ENCODE measurements at places on chromosomes 6 and 20.

- DNase-seq = no peak
Observed at GRCh38 chr6:149843051-149843633, 21.0 kb downstream of the LRP11 start.

DNA sequence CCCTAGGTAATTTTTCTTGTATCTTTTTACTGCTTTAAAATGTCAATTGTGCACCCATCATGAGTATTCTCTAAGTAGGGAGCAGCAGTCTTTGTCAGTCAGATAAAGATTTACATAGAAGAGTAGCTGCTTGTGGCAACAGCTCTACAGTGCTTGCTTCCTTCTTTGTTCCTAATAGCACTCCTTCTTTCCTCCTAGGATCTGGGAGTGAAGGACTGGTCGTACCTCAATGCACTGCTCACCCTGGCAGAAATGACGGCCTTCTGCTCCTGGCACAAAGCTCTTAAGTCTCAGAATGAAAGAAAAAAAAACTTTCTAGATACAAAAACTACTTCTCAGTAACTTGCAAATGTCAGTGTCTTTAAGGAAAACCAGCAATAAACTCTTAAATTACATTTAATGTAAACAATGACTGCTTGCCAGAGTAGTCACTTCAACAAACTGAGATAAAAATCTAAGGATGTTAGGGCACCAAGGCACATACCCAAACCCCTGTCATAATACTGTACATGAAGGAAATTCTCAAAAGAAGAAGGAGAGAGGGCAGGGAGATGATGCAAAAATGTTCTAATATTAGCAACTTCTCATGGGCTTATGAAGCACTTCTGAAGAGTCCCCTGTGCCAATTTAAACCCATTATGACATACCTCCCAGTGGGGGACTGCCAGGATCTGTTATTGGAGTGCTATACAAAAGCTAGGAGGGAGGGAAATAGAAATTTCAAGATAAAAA, 34.0 kb downstream of the NCOA6 start:
- DNase-seq = peak; percentile 86

- no peak for DNase-seq
Observed at GRCh38 chr6:9511157-9511556, 903.7 kb downstream of the TFAP2A start.

DNA sequence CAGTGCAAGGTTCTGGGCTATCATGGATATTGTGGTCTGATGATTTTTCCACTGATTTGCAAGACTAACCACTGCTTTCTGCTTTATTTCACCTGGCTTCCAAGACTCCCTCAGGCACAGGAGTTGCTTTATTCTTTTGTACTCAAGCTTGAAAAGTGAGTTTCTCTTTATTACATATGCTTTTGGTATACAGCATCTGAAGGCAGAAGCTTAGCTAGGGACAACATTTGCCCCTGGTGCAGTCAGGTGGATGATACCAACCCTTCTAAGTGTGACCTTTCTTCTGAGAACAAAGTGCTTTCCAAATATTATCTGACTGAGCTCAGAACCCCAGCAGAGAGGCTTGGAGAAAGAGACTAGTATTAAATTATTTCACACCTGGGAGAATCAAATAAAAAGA, 94.0 kb upstream of the PHACTR1 start:
- DNase-seq = no peak

GRCh38 chr20:4216142-4216735, 200.9 kb upstream of the RNF24 start:
- peak; percentile 79 for DNase-seq

GRCh38 chr6:83314693-83315092, 116.2 kb downstream of the ME1 start:
- DNase-seq = no peak

DNA sequence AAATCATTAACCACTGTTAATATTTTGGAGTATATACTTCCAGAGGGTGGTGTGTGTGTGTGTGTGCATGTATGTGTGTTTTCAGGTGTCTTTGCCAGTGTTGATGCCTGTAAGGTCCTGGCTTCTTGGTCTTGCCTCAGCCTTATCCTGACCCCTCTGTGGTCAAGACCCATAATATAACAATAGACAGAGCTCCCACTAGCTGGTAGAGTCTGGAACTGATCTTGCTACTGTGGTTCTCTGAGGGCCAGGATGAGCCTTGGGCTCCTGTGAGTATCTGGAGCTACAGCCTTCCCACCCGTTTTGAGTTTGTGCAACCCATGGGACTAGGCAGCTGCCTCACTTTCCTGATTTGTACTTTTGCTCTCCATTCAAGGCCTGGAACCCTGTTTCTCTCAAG, 191.0 kb downstream of the IBTK start:
- DNase-seq = no peak

DNA sequence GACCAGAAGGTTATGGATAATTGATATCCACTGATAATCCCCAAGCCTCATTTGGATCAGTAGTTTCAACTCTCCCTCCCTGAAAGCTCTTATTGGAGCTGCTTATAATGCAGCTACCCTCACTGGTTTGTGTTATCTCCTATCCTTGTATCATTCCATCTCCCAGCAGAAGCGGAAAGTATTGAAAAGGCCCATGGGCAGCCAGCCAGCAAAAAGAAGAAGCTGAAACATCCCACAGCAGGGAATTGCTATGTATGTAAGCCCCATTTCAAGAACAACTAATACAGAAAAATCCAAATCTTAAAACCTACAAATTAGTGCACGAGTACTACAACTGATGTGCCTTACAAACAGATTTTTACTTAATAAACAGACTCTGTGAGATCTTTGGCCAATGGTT, 269.0 kb upstream of the ECI2 start:
- DNase-seq = peak; percentile 23

- no peak for DNase-seq
Observed at GRCh38 chr20:45318948-45319347, 10.8 kb upstream of the MATN4 start.

- peak; percentile 44 for DNase-seq
Observed at GRCh38 chr20:25058051-25058846, at the start of gene ACSS1. TSS of gene ACSS1 (minus strand) at chr20:25058139. CDS start at chr20:25058102, 37 bp downstream.

DNA sequence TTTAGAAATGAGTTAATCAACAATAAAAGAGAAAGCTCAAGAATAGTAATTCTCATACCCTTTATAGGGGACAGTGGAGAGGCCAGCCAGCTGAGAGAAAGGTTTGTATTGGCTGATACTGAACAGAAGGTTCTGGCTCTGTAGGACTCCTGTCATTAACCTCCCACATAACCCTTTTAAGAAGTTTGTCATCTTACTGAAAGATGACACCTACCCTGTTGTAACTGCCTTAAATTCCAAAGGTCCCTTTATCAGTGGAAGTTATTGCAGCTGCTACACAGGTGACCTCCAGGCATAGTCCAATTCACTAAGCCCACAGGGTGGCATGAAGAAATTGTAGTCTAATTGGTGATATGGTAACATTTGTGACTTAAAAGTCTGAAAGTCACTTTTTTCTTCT, 790.1 kb downstream of the TENT5A start:
- DNase-seq = no peak

GRCh38 chr6:72675396-72675795, 53.5 kb downstream of the KCNQ5 start:
- DNase-seq = peak; percentile 47

DNA sequence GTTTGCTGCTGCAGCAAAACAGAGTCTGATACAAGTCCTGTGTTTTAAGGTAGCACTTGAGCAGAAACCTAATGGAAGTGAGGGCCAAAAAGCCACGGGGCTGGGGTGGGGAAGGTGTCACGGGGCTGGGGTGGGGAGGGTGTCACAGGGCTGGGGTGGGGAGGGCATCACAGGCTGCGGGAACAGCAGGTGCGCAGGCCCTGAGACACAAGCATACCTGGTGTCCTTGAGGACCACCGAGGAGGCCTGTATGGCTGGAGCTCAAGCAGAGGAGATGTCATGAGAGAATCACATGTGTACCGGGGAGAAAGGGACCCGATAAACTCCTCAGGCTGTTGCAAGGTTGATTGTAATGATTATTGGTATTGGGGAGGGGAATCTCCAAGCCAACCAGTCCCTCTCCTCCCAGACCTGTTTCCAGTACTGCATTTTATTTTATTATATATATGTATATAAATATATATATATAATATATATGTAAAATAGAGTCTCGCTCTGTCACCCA, 13.6 kb upstream of the SPO11 start:
- no peak for DNase-seq

DNA sequence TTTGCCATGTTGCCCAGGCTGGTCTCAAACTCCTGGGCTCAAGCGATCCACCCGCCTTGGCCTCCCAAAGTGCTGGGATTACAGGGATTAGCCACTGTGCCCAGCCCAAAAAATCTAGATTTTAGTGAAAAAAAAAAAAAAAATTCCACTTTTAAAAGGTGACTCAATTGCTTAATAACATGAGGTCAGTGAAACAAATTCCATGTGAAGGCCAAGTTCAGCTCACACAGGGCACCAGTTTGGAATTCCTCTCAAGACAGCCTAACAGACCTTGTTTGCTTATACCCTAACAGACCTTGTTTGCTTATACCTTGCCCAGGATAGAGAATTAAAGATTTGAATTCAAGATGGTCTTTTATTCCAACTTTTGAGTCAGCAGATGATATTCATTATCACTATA, 5.1 kb downstream of the RRBP1 start:
- DNase-seq = no peak

DNA sequence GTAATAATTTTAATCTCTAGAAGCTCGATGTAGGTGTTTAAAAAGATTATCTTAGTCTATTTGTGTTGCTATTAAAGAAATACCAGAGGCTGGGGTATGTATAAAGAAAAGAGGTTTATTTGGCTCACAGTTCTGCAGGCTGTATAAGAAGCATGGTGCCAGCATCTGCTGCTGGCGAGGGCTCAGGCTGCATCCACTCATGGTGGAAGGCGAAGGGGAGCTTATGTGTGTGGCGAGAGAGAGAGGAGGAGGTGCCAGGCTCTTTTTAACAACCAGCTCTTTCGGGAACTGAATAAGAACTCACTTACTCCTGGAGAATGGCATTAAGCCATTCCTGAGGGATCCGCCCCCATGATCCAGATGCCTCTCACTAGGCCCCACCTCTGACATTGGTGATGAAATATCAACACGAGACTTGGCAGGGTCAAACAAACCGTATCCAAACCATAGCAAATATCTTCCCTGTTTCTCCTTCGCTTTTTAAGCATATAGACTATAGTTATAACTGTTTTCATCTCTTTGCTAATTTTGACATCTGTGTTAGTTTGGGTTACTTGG, 24.5 kb downstream of the CHMP4B start:
- DNase-seq = no peak

DNA sequence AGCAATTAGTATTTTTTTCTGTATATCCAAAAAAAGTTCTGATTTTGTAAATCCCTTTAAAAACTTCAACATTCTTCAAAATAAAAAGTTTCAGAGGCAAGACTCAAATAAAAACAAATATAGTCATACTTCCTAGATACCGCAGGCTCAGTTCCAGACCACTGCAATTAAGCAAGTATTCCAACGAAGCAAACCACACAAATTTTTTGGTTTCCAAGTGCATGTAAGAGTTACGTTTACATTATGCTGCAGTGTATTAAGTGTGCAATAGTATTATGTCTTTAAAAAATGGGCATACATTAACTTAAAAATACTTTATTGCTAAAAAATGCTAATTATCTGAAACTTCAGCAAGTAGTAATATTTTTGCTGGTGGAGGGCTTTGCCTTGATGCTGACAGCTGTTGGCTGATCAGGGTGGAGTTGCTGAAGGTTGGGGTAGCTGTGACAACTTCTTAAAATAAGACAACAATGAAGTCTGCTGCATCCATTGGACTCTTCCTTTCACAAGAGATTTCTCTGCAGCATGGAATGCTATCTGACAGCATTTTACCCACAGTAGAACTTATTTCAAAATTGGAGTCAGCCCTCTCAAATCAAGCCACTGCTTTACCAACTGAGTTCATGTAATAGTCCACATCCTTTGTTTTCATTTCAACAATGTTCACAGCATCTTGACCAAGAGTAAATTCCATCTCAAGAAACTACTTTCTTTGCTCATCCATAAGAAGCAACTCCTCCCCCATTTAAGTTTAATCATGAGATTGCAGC, 46.0 kb downstream of the PHIP start:
- peak; percentile 68 for DNase-seq

- DNase-seq = no peak
Observed at GRCh38 chr20:56060486-56060885, 55.2 kb upstream of the CBLN4 start.

- peak; percentile 62 for DNase-seq
Observed at GRCh38 chr20:51712501-51713212, 55.5 kb downstream of the ATP9A start.

GRCh38 chr6:139278190-139278589, 13.6 kb downstream of the TXLNB start:
- DNase-seq = no peak

DNA sequence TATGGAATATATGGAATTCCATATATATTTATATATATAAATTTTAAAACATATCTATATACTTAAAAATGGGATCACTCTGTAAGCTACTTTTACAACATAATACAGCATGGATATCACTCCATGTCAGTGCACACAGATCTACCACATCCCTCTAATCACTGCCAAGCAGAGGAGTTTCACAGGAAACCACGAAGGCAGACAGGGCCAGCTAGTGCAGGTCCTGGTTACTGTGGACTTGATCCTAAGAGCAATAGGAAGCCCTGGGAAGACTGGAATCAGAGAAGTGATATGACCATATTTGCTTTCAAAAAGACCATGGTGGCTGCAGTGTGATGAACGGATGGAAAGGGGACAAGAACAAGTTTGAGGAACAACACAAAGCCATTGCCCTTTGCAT, 40.0 kb upstream of the NRN1 start:
- no peak for DNase-seq

DNA sequence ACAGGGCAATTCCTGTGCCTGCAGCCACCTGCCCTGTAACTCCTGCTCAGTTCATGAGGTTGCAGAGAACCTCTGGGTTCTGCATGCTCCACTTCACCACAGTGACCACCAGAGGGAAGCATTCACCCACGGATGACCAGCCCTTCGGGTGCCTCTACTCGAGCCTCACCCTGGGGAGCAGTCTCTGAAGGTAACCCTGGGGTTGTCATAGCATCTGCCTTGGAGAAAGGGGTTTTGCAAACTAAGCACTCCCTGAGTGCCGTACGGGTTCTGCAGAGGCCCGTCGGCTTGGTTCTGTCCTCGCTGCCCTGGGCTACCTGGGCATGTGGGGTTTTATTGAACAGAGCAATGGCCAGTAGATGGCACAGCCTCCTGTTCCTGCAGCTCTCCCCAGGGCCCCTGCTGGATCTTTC, 10.2 kb upstream of the CST5 start:
- DNase-seq = peak; percentile 43

- no peak for DNase-seq
Observed at GRCh38 chr6:107061125-107062020, 33.4 kb downstream of the MTRES1 start.

DNA sequence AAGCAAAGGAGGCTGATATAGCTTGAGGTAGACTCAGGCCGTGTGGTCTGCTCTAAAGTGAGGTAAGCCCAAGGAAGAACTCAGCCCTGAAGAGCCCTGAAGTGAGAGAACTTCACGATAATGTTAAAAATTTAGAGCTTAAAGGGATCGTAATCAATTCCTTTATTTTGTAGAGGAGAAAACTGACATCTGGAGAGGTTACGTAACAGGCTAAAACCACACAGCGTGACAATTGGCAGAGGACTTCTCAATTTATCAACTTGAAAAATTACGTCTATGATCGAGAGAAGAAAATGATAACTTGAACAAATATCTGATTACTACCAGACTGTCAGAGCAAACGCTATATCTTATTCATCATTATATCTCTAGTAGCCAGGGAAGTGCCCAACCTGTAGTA, 121.8 kb upstream of the FOXO3 start:
- DNase-seq = no peak

All from fibroblast of skin of back (primary cell).